Renal pelvis (tissue), 12 donors: ENCODE measurements at places on chromosomes 6 and 20. TPM values are rescaled to one million over a fixed set of nuclear protein-coding genes. Genes with fewer than 3 reads are reported as not detected.
A peak's percentile ranks its signal among the peaks of the same experiment; 100 is the strongest.

ARFGEF2 gene
- polyA plus RNA-seq: 22.6 TPM

GRCh38 chr6:137272403-137272802 is 53.2 kb upstream of the IFNGR1 start:
- no peak for DNase-seq

DNA sequence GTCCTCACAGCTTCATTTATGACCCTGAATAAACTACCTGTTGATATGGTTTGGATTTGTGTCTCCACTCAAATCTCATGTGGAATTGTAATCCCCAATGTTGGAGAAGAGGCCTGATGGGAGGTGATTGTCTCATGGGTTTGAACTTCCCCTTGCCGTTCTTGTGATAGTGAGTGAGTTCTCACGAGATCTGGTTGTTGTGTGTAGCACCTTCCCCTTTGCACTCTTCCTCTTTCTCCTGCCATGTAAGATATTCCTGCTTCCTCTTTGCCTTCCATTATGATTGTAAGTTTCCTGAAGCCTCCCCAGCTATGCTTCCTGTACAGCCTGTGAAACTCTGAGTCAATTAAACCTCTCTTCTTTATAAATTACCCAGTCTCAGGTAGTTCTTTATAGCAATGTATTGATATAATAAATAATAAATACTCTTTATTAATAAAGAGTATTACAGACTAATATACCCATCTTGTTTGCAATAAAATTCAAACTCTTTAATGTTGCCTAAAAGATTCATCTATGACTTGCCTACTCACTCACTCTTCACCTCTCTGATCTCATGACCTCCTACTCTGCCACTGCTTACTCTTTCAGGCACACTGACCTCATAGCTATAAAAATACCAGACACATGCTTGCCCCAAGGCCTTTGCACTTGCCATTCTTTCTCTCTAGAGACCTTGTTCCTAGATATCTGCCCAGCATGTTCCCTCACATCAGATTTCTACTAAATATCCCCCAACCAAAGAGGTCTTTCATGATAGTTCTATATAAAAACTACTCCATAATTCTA is 256.4 kb upstream of the MARCKS start:
- DNase-seq: no peak

- peak; percentile 67 for DNase-seq
Measured at GRCh38 chr6:106799031-106799894, 169.9 kb downstream of the QRSL1 start.

DNA sequence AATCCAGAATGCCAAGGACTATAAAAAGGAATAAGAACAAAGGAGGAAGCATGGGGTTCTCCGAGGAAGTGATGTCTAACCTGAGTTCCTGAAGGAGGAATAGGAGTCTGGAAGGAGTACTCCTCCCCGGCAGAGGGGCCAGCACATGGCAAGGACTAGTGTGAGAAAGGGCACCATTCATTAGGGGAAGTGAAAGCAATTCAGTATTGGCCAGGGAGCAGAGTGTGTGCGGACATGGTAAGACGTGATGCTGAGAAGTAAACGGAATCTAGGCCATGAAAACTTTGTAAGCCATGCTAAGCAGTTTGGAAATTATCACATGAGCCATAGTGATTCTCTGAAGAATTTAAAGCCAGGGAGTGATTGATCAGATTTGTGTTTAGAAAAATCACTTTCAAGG is 218.9 kb upstream of the PRDM1 start:
- DNase-seq: no peak

- peak; percentile 46 for DNase-seq
Measured at GRCh38 chr20:23235173-23236027, 115.2 kb upstream of the NXT1 start.

DNA sequence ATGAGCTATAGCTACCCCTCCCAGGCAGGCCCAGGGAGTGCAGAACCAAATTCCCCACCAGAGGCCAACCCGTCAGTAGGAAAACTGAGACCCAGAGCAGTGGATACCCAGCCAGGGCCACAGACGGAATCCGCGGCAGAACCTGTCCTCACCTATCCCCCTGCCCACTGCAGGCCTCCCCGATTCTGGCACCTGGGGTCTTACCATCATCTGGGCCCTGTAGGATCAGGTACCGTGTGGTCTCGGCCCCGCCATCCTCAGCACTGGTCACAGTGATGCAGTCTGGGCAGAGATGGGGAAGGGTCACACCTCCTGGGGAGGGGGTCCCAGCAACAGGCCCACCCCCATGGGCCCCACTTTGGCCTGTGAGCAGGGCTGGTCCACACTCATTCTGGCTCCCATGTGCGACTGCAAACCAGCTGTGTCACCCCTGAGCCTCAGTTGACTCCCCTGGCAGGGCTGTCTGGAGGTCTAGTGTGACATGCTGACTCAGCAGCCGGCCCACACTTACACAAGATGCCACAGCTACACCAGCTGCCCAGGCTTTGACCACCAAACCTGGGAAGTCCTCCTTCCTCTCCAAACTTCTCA is 3.8 kb downstream of the ZNF335 start:
- DNase-seq: no peak

DNA sequence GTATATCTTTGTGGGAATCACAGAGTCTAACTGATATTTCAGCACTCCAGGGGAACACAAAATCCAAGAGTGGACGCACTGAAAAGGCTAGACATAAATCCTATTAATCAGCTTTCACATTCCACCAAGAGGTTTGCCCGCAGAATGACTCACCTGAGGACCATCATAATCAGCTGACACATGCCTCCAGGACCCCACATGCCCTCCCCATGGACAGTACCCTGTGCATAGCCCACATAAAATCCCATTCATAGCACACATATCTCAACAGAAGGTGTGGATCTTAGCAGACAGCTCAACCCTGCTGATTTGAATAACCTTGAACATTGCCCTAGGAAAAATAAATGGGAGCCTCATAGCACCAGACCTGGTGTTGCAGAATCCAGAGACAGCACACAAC is 246.8 kb upstream of the TENT5A start:
- DNase-seq: no peak

DNA sequence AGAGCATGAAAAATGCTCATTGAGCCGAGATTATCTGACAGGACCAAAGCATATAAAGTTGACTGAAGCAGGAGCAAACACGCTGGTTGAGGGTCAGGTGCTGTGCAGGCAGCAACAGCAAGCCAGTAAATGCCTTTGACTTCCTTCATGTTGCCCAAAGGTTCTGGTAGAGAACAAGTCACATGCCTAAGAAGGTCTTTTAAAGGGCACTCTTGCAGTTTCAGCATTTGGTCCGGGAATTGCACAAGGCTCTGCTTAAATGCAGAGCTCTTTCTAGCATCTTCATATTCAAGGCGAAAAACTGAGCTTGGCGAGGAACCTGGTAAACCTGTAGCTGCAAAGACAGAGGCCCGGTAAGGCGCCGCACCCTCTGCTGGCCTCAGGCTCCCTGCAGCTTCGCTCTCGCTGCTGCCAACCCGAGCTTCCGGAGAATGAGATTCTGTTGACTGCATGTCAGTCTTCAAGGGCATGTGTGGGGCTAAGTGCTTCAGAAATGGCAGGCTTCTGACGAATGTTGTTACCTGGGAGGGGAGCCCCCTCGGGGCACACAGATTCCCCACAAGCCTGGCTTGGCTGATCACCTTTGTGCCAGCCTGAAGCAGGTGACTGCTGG is 205.2 kb downstream of the KIF16B start:
- no peak for DNase-seq

DNA sequence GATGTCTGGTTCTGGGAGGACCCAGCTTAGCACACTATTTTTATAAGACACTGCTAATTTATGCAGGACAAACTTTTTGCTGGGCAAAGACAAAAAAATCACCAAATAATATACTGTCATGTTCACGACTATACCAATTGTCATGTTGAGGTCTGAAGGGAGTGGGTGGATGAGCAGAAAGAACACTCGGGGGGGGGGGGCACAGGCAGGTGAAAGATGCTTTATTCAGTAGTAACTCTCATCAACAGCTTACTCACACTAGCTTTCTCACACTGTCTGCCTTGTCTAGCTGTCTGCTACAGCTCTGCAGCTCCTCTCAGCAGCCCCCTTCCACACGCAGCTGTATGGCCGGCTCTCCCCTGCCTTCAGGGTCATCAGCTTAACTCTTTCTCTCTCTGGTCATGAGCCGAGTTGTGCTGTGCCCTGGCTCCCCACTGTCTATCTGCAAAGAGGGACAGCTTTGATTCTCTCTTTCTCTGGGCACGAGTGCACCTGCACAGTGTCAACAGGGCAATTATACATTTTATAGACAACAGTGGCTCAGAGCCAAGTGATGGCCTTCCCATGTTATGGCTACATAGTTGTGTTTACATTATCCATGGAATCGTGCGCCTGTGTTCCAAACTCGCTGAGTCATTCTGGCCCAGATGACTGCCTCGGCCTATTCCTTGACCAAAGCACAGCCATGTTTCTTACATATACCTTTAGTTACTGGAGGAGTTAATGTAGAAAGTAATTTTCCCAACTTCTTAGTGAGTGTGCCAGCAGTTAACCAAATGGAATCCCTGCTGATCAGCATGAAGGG is 187.7 kb upstream of the PRSS16 start:
- no peak for DNase-seq
